ENCODE measurements at places on chromosomes 12 and 14. TPM values are rescaled to one million over a fixed set of nuclear protein-coding genes. Genes with fewer than 3 reads are reported as not detected.

The CNOT2 gene
- total RNA-seq, result 136 TPM

The EPYC gene
- total RNA-seq, result not detected

The KRT77 gene
- not detected for total RNA-seq

The SLC8B1 gene
- total RNA-seq, result 44.6 TPM

The RBP5 gene
- total RNA-seq, result 1.0 TPM

The MARS1 gene
- total RNA-seq, result 183 TPM

The OR6C2 gene
- not detected for total RNA-seq

The KLHL33 gene
- total RNA-seq, result 0.08 TPM

The CCDC198 gene
- total RNA-seq, result not detected

The RASAL1 gene
- total RNA-seq, result 0.21 TPM

The ZNF385A gene
- 15.6 TPM for total RNA-seq

The ADAMTS20 gene
- total RNA-seq, result 0.15 TPM

The TMPRSS12 gene
- total RNA-seq, result not detected

The INSM2 gene
- not detected for total RNA-seq

The OR6S1 gene
- total RNA-seq, result not detected

The AKAP6 gene
- total RNA-seq, result 4.4 TPM

The TEX52 gene
- total RNA-seq, result not detected

The TSPAN9 gene
- total RNA-seq, result 116 TPM

The CLEC4C gene
- total RNA-seq, result not detected

The OAS2 gene
- total RNA-seq, result 0.41 TPM

The PRB2 gene
- not detected for total RNA-seq

The EML1 gene
- 10.0 TPM for total RNA-seq

The TSPAN11 gene
- 3.6 TPM for total RNA-seq

Data from endothelial cell (in vitro differentiated cells).